ENCODE measurements at places on chromosomes 1 and 21.
A peak's percentile ranks its signal among the peaks of the same experiment; 100 is the strongest.

DNA sequence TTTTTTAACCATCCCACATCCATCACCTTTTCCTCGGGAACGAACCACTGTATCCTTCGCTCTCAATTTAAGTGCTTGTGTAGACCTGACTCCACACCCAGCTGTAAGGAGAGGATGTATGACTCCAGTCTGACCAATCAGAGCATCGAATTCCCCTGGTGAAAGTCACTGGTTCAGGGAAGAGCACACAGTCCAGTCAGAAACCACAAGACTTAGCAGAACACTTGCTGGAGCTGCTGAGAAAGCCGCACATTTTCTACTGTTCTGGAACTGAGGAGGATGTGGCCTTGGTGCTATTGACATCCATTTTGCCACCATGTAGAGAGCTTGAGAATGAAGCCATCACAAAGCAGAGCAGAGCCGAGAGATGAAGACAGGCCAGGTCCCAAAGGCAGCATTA lies 59.9 kb upstream of the CNN3 start:
- DNase-seq, result no peak

GRCh38 chr1:183693521-183693920 lies 40.4 kb upstream of the APOBEC4 start:
- DNase-seq, result no peak

- DNase-seq, result peak; percentile 55
Measured at GRCh38 chr1:84152649-84153056, 8.6 kb downstream of the PRKACB start.

- no peak for DNase-seq
Measured at GRCh38 chr1:212098310-212098709, 62.8 kb downstream of the DTL start.

- DNase-seq, result no peak
Measured at GRCh38 chr1:6509220-6509918, 17.9 kb upstream of the PLEKHG5 start.

- DNase-seq, result peak; percentile 47
Measured at GRCh38 chr21:34345892-34346291, 17.9 kb upstream of the KCNE2 start.

DNA sequence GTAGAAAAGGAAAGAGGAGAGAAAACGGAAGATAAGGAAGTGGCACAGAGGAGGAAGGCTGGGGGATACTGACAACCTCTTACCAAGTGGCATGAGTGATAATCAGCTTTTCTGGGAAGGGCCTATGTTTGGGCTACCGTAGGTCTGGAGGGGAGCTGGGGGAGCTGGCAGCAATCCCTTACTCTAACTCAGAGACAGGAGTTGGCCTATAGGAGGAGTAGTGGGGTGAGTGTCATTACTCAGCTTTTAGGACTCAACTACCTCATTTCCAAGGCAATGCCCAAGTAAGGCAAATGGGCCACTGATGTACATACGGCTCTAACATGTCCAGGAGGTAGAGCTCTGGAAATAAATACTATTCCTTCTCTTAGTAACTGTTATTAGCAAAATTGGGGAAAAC lies 48.7 kb upstream of the DMRTA2 start:
- no peak for DNase-seq

DNA sequence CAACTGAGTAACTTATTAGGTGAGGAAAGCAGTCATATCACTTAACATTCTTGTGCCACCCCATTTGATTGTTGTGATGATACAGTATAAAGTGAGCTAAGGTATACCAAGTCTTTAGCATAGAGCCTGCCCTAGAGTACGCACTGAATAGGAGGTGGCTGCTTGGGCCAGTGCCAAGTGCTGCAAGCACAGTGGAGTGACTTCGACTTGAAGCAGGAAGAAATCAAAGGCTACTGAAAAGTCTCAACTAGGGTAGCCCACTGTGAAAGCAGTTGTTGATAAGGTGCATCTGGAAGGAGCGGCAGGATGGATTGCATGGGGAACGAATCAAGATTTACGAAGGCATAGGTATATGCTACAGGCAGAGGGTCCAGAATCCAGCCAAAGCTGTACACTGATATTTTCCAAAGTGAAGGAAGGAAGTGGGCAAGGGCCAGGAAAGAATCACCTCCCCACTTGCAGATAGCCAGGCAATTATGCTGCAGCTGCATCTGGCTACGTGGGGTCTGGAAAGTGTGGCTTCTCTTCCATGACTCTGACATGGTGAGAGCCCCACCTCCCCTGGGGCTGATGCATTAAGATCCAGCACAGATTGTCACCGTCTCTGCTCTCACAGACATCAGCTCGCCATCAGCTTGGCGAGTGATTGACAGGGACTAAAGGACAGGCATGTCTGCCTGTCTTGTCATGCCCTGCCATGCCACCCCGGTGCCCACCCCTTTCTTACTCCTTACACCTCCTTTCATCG lies 287.0 kb upstream of the PLXNA2 start:
- DNase-seq, result no peak

- DNase-seq, result no peak
Measured at GRCh38 chr1:53285969-53286760, 41.7 kb downstream of the LRP8 start.

DNA sequence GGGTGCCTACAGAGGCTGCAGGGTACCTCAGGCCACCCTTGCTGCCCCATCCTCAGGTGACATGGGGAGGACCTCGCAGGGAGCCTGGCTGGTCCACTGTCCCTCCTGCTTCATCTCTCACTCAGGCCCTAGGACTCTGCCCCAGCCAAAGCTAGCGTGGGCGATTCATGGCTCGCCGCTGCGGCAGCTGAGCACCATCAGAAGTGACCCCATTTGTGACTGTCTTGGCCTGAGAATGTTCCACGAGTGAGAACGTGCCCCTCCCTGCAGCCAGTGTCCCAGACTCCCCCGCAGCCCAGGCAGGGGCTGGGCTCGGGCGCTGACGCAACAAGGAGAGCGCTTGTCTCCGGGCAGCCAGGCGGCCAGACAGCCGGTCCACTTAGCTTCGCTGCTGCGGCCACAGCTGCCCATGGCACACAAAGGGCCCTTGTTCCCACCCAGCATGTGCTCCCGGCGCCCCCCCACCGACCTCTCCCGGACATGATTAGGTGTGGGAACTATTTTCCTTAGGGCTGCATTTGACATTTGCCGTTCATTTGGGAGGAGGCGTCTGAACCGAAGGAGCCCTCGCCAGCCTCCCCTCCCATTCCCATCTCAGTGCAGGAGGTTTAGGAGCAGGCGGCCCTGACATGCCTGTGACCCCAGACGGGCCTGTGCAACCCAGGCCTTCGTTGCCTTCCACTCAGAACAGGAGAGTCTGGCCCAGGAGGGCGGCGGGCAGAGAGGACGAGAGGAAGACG lies 19.3 kb upstream of the POFUT2 start:
- peak; percentile 59 for DNase-seq

DNA sequence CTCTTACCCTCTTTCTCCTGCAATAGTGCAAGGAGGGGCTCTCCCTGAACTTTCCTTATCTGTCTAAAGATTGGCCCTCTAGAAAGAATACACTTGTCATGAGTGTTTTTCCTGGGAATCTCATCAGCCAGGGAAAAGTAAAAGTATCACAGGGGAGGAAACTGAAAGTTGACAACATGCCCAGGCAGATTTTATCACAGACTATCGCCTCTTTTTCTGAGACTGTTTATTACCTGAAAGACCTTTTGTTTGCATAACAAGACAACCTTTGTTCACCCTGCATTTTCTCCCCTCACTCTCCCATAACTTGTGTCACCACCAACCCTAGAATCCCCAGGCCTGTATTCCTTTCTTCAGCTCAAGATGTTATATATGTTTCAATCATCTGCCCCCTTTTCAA lies 794.7 kb upstream of the ADAMTS5 start:
- no peak for DNase-seq

DNA sequence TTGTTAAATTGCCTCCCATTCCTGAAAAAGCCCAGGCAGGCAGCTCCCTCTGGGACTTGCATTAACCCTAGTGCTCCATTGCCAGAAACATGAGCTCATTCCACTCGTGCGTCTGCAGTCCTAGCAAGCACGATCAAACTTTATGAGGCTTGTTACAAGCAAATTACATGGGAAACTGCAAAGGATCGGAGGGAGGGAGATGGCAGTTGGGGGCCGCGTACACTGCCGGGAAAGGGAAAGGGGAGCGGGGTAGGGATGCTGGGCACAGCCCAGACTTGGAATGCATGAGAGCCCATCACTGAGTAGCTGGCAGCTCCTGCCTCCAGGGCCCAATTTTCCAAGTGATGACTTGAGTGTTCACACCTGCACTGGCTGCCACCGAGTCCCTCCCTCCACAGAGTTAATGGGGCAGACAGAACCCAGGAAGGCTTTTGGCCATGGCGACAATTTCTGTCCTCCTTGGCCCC lies 169.9 kb downstream of the BRINP2 start:
- DNase-seq, result no peak
